Stromal cell of bone marrow (primary cell): ENCODE measurements at places on chromosomes 3 and 15.

DNA sequence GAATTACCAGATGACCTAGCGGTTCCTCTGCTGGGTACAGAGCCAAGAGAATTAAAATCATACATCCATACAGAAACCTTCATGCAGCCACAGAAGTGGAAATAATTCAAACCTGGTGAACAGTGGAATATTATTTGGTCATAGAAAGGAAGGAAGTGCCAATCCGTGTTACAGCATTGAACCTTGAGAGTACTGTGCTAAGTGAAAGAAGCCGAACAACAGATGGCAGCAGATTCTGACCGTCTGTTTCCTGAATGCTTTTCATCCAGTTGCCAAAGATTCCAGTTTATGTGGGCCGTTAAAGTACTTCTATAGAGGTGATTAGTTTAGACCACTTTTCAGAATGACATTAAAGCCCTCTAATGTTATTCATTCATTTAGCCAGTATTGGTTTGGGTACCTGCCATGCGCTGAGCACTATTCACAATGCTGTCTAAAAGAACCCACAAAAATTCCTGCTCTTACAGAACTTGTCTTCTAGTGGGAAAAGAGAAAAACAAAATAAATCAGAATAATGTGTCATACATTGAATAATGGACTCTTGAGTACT is 45.8 kb upstream of the SENP5 start:
- no peak for DNase-seq

- peak; percentile 13 for DNase-seq
Observed at GRCh38 chr3:100297784-100298183, 36.8 kb upstream of the NIT2 start.

DNA sequence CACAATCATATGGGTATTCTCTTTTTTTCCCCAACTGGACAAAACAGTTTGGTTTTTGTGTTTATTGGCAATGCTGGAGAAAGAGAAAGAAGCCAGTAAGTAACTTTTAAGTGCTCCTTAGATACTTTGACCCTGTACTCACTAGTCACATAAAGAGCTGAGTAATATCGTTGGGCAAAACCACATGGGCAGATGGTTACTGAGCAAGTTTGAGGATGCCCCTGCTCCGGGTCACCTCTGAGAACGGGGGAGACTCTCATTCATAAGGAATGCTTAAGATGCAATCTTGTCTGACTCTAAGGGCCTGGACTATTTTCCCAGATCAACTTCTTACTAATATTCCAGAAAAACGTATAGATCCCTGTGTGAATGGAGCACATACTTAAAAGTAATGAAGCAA is 106.4 kb upstream of the SLC2A2 start:
- DNase-seq = peak; percentile 36

DNA sequence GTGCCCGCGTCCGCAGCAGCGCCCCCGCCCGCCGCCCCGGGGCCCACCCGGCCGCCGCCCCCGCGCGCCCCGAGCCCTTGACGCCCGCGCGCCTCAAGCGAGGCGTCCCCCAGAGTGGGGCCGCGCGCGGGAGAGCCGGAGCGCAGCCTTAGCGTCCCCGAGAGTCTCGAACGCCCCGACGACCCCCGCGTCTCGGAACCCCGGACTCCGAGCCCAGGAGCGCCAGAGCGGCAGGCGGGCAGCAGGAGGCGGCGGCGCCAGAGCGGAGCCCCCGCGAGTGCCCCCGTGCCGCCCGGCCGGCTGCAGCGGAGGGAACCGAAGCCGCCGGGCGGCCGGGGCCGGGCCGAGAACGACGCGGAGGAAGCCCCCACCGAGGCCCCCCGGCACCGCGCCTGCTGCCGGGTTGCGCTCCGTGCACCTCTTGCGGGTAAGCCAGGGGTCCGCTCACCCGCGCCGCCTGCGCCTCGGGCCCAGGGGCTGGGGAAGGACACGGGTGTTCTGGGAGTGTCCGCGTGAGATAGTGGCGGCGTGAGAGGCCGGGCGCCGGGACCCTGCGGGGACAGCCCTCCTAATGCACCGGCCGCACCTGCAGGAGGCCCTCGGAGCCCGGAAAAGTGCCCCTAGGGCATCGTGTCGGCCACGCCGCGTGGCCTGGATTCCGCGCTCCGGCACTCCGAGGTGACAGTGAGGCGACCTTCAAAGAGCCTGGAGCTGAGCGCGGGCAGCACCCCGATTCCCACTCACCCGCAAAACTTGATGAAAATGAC is 52.0 kb upstream of the ULK4 start:
- no peak for DNase-seq

- no peak for DNase-seq
Observed at GRCh38 chr15:67537771-67538170, 4.7 kb upstream of the MAP2K5 start.

- DNase-seq = peak; percentile 72
Observed at GRCh38 chr15:69414701-69415167, 585 bp downstream of the KIF23 start.

DNA sequence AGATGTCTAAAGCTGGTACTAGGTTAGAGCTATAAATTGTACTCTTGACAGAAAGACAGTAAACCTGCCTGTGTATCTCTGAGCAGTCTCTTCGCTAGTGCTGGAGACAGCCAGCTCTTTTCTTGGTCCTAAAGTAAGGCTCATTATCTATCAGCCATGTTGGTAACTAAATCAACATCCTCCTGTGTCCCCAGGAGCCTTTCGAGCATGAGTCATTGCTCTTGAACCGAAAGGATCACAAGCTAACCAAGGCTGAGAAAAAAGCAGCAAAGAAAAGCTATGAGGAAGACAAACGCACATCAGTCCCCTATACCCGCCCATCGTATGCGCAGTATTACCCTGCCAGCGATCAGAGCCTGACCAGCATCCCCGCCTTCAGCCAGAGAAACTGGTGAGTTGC is 25.0 kb upstream of the TEX264 start:
- DNase-seq = no peak

DNA sequence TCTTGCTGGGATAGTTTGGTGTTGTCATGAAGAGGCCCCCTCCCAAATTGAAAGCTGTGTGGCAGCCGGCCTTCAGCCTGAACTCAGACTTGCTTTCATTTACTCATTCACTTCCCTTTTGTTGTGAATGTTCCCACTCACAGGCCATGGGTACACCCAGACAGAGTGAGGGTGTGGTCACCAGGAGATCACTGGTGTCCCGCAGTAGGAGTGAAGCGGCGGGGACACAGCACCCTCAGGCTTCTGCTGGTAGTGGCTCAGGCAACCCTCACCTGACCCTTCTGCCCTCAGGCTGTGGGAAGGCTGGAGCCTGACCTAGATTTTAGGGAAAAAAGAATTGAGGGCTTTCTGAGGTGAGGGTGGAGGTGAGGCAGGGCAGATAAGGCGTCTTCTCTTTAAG is 244.4 kb downstream of the SOX2 start:
- no peak for DNase-seq

DNA sequence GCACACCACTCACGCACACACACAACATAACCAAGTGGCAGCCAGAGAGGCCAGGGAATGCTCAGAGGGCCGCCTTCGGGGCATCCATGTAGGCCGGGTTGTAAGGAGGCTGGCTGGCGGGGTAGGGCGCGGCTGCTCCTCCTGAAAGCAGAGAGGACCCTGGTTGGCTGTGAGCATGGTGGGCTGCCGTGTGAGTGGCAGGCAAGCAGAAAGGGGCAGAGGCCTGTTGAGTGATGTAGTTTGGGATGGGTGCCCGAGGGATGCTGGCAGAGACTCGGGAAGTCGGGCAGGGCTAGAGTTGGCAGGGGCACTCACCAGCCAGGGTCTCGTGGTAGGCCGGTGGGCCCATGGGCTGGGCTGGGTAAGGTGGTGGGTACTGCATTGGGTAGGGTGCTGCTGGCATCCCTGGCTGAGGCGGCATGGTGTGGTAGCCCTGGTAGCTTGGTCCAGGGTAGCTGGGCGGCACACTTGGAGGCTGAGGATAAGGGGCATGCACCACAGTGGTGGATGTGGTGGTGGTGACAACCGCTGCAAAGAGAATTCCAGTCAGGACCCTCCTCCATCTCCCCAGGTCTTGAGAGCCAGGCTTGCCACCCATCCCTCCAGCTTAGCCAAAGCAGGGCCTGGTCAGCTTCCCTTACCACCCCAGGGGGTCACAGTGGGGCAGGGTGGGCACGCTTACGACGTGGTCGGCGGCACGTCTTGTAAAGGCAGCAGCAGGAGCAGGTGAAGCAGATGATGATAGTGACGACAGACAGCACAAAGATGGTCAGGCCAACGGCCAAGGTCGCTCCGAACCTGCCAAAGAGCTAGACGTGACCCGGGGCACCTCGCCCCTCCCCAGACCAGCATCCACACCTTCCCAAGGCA is 22.7 kb downstream of the ATRIP start:
- no peak for DNase-seq

GRCh38 chr3:54033761-54034160 is 88.6 kb upstream of the CACNA2D3 start:
- no peak for DNase-seq

- DNase-seq = no peak
Observed at GRCh38 chr15:65828585-65828984, 36.5 kb upstream of the DENND4A start.

GRCh38 chr15:74038707-74039655 is 43.4 kb downstream of the GOLGA6A start:
- DNase-seq = no peak

DNA sequence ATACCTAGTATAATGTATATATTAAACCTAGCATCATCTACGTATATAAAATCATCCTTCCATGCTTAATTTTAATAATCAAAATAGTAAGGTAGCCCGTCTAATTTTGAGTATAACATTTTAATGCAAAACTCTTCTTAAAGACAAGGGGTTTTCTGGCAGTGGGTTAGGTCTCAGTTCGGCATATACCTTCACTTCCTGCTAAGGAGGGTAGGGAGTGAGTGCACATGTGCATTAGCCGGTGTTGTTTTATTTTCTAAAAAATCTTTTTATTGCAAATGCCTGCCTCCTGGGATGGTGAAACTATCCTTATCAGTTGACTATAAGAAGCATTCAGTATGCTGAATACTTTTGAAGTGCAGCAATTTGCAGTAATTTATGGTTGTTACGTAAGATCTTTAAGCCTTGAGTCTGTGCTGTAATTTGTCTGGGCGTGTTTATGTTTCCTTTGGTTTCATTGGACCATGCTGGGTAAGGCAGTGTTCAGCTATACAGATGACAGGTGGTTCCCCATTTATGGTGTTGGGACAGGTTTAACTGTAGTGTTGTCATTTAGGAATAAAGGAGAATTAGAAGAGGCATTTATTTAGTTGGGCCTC is 11.7 kb downstream of the ARHGEF26 start:
- DNase-seq = no peak

DNA sequence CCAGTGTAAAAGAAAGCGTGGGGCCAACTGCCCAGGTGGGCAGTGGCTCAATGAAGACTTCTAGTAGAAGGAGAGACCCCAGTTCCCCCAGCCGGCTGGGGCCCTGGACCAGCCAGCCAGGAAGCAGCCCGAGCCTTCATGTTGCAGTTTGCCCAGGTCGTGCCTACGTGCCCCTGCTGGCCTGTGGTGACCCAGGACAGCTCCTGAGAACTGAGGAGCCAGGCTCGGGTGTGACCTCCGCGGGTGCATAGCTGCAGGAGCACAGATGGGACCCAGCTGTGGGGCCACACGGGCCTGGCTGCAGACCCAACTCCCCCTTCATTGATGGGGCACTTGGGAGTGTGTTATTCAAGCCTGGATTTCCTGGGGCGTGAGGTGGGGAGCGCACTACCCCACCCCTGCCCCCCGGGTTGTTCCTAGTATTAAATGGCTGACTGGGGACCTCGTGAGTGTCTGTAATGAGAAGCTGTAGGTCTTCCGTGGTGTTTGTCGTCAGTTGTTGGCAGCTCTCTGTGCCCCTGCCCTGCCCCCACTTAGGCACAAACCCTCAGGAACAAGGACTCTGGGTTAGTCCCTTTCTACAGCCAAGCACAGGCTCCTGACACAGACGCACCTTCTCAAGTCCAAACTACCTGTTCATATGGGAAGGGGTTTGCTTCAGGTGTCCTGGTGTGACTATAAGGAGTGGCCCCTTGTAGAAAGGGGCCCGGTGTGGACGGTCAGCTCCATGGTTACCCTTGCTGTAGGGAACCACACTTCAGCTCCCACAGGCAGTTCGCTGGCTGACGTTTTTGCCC is 39.1 kb downstream of the IDH2 start:
- DNase-seq = no peak

- DNase-seq = no peak
Observed at GRCh38 chr15:70866982-70867641, 13.2 kb upstream of the LARP6 start.

- no peak for DNase-seq
Observed at GRCh38 chr3:71990545-71990944, 205.6 kb upstream of the PROK2 start.

DNA sequence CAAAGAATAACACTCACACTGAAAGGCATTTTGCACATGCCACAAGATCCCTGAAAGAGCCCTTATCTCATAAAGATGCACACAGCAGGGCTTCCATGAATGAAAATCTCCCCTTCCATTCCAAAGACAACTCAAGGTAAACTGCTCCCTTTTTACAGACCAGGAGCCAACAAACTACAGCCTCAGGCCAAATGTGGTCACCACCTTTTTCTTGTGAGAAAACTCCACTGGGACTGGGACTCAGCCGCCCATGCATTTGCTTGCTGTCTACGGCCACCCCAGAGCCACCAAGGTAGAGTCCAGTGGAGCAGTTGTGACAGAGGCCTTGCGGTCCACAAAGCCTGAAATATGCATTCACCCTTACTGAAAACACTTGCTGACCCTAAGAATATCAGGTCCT is 334.8 kb downstream of the OCA2 start:
- DNase-seq = no peak

GRCh38 chr3:63042833-63043232 is 167.6 kb upstream of the CADPS start:
- DNase-seq = no peak
